ENCODE measurements at places on chromosomes 1 and 21.

GRCh38 chr1:225424562-225425200, 3.2 kb downstream of the LBR start:
- DNase-seq, result no peak

GRCh38 chr1:209485167-209485566, 98.3 kb upstream of the CAMK1G start:
- no peak for DNase-seq

GRCh38 chr1:242585616-242586359, 61.3 kb upstream of the PLD5 start:
- no peak for DNase-seq

DNA sequence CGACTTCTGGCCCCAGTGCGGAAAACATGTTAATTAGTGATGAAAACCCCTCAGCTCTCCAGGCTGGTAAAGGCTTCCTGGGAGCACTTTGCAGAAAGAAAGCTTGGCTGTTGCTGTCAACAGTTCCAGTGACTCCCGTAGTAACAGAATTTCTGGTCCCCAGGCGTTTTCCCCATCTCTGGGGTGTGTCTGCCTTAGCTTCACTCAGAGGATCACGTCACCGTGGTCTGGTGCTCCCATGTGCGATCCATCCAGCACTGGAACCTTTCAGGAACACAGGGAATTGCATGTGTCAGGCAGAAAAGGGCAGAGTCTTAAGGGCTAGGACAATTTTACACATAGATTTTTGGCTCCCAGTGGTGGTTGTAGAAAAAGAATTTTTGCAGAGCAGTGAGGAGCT, 470.4 kb upstream of the USP24 start:
- no peak for DNase-seq

- DNase-seq, result no peak
Observed at GRCh38 chr21:42737951-42738590, 84.7 kb downstream of the PDE9A start.

DNA sequence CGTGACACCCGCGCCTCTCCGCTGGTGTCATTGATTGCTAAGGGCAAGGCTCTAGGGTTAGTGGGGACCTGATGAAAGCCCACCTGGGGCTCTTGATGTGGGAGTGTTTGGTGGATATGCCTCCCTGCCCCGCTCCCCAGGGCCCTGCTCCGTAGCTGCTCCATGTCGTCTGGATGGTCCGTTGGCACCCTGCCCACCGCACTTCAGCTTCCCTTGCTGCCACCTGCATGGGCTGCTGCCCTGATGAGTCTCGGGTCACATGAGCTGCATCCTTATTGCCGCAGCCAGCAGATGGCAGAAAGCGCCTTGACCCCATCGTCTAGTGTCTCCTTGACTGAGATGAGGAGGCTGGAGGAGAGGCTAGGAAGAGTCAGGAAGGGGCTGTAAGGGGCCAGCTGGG, 439.4 kb downstream of the CAMTA1 start:
- DNase-seq, result no peak

DNA sequence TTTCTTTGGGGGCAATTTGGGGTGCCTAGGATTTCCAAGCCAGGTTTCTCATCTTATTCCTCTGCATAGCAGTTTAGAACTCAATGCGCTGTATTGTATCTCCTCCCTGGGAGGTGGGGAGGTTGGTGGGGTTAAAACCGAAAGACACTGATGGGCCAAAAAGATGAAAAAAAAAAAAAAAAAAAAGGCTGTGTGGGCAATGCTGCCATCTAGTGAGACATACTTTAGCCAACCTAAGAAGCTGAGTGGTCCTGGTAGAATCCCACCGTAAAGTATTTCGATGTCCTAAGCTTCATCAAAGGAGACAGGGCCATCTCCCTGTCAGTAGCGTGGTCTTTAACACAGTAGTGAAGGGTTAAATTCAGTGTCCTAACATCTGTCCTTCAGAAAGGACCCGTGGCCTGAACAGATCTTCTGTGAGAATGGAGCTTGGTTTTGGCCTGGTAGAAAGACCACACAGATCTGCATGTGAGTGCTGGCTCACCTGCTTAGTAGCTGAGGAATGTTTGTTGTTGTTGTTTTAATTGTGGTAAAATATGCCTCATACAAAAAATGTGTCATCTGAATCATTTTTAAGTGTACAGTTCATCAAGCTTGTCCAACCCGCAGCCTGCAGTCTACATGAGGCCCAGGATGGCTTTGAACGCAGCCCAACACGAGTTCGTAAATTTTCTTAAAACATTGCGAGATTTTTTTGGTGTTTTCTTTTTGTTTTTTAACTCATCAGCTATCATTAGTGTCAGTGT, 226.2 kb downstream of the KIF26B start:
- DNase-seq, result no peak

DNA sequence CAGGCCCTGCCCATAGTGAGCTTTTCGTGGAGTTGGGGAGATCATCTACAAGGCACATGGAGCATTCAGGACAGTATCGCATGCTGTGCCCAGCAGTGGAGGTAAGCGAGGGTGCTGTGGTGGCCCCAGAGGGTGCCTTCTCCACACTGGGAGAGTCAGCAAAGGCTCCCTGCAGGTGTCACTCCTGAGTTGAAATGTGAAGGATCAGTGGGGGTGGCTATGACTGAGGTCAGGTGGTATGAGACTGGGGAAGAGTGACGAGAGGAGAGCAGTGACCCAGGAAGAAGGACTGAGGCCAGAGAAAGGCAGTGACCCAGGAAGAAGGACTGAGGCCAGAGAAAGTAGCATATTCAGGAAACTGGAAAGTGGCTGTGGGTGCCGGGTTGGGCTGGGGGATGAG, 53.0 kb downstream of the SPAG17 start:
- no peak for DNase-seq

DNA sequence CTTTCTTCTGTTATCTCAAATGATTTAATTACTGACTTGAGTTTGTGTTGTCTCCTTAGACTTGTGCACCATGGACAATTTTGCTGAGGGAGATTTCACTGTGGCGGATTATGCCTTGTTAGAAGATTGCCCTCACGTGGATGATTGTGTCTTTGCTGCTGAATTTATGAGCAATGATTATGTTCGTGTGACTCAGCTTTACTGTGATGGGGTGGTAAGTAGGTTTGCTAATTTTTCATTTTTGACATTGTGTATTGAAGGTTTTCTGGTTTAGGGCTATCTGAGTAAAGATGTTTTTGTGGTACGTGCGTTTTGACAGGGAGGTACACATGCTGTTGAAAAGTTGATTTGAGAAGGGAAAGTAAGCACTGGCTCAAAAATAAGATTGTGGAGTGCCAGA, 14.1 kb downstream of the TTC3 start:
- no peak for DNase-seq

GRCh38 chr1:2169200-2169836, 25.3 kb downstream of the FAAP20 start:
- no peak for DNase-seq

DNA sequence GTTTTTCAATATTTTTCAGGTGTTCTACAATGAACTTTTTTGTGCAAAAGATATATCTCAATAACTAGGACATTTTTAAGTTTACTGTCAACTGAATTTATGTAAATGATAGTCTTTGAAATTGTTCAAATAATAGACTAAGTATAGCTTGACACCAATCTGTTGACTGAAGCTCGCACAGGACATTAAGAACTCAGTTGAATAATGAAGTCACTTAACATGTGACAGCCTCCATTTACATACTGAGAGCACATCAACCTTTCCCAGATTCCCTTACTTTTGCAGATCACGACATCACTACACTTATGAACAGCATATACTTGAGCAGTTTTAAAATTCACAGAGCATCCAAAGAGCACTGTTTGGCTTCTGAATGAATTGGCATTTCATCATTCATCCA, 268.2 kb downstream of the LRRC7 start:
- no peak for DNase-seq

DNA sequence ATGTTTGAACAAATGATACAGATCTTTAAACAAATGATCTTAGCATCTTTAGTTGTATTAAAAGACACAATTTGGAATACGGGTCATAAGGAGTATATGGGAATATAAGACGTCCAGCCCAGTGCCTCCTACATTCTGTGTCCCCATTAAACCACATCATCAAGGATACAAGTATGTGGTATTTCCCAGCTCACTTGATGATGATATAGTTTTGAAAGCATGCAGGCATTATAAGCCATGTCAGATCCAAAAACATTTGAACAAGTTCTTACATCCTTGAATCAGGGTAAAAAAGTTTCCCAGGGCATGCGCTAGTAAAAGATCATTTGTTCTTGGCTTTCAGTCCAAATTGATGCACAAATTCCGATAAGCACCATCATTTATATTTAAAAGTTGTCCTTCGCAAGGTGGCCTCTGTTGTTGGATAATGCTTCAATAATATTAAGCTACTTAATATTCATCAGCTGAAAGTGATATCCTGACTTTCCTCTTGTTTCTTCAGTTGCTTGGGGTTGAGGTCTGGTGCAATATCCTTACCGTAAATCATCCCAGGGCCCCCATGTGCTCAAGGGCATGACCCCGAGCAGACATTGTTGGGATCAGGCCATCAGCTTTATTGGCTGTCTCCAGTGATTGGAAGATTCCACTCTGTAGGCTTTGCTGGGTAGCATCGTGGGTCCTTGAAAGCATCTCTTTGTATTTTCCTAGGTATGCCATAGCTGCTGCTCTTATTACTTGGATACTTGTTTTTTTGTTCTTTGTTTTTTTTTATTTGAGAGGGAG, 61.8 kb downstream of the CENPF start:
- DNase-seq, result no peak

- no peak for DNase-seq
Observed at GRCh38 chr1:222247811-222248310, 300.0 kb downstream of the HHIPL2 start.

GRCh38 chr1:117501281-117501680, 104.6 kb upstream of the TENT5C start:
- DNase-seq, result no peak

DNA sequence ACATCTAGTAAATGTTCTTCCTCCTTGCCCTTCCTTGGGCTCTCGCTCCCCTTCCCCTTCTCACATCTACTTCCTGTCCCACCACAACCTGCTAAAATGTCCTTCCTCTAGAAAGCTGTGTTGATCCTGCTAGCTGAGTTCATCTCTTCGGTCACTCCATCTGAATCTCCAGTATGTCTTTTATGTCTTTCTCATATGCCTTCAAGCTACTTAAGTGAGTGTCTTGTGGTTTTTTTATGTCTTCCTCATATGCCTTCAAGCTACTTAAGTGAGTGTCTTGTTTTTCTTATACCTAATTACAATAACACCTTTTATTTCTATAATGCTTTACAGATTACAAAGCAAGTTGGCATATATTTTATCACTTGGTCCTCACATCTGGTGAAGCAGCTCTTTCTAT, 33.9 kb downstream of the CSF1 start:
- no peak for DNase-seq

DNA sequence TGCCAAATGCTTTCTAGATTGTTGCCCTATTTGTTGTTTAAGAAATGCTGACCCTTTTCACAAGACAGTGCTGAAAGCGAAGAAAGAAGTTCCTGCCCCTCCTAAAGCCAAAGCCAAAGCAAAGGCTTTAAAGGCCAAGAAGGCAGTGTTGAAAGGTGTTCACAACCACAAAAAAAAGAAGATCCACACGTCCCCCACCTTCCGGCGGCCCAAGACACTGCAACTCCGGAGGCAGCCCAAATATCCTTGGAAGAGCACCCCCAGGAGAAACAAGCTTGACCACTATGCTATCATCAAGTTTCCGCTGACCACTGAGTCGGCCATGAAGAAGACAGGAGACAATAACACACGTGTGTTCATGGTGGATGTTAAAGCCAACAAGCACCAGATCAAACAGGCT, 55.7 kb downstream of the PSMG1 start:
- DNase-seq, result no peak

DNA sequence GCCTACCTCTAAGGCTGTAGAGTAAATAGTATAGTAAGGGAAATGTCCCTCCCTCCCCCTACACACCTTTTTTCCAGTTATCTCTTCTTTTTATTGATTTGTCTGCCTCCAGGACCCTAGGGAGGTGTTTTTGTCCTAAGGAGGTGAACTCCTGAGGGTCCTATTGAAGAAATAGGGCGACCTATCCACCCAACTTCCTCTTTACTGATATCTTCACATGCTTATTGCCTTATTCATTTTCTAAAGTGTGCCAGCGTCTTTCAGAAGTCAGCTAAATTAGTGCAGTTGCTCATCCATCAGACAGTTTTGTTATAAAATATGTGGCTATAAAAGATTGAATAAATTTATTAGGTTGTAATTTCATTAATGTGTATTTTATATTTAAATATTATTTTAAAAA, 5.9 kb downstream of the BACH1 start:
- DNase-seq, result no peak

DNA sequence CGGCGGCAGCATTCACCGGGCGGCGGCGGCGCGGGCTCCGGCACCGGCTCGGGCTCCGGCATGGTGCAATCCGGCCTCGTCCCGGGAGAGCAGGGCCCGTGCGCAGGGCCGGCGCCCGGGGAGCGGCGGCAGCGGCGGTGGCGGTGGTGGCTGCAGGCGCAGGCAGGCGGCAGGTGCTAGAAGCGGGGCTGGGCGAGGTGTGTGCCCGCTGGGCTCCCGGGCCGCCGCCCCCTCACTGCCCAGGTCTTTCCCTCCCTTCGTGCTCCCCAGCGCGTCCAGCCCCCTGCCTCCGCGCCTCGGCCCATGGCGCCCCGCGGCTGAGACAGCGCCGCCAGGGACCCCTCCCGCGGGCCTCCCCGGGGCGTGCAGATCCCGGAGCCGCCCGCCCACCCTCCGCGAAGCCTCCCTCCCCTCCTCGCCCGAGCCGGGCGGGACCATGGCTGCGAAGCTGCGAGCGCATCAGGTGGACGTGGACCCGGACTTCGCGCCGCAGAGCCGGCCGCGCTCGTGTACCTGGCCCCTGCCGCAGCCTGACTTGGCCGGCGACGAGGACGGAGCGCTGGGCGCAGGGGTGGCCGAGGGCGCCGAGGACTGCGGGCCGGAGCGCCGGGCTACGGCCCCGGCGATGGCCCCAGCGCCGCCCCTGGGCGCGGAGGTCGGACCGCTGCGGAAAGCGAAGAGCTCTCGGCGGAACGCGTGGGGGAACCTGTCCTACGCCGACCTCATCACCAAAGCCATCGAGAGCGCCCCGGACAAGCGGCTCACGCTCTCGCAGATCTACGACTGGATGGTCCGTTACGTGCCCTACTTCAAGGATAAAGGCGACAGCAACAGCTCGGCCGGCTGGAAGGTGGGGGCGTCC, 492 bp downstream of the FOXO6 start:
- DNase-seq, result no peak

GRCh38 chr1:22790232-22791008, 79.8 kb downstream of the EPHB2 start:
- no peak for DNase-seq

DNA sequence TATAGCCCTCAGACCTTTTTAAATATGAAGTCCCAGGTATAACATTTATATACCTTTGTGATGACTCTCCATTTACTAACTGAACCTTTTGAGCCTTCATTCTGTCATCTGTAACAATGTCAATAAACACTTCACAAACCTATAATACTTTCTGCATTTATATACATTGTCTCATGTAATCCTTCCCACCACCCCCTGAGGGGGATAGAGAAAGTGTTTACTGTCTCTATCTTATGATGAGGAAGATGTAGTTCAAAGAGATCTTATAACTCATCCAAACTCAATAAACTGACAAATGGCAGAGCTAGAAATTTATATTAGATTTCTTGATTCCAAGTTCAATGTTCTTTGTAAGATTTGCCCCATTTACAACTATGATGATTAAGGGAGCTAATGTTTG, 48.3 kb upstream of the CR2 start:
- no peak for DNase-seq

GRCh38 chr1:23643736-23644554, 47.7 kb upstream of the RPL11 start:
- DNase-seq, result no peak
